ENCODE measurements at places on chromosomes 16 and 17.

- no peak for DNase-seq
Measured at GRCh38 chr17:69434164-69434579, 19.7 kb downstream of the MAP2K6 start.

- DNase-seq, result no peak
Measured at GRCh38 chr16:12590409-12590808, 213.3 kb downstream of the CPPED1 start.

GRCh38 chr16:82700541-82701235 lies 73.9 kb downstream of the CDH13 start:
- no peak for DNase-seq

DNA sequence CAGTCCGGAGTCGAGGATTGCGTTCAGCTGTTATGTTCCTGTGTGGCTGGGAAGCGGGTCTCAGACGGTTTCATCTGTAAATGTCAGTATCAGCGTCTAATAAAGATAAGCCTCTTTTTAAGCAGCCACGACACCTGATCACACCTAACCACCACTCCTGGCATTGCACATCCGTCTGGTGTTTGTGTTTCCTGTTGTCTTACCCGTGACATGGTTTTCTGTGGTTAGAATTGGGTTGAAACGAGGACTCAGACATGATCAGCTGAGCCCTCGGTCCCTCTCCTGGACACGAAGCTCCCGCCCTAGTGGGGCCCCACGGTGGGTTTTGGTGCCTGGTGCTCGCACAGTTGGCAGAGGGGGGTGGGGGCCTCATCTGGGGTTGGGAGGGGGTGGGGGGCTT lies 18.3 kb downstream of the CPNE7 start:
- DNase-seq, result no peak

DNA sequence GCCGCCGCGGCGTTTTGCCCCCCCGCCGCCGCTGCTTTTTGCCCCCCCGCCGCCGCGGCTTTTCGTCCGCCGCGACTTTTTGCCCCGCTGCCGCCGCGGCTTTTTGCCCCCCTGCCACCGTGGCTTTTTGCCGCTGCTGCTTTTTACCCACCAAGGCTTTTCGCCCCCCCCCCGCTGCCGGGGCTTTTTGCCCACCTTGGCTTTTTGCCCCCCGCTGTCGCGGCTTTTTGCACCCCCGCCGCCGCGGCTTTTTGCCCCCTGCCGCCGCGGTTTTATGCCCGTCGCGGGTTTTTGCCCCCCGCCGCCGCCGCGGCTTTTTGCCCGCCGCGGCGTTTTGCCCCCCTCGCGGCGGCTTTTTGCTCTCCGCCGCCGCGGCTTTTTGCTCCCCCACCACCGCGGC lies 1343.0 kb downstream of the TP53TG3F start:
- no peak for DNase-seq

DNA sequence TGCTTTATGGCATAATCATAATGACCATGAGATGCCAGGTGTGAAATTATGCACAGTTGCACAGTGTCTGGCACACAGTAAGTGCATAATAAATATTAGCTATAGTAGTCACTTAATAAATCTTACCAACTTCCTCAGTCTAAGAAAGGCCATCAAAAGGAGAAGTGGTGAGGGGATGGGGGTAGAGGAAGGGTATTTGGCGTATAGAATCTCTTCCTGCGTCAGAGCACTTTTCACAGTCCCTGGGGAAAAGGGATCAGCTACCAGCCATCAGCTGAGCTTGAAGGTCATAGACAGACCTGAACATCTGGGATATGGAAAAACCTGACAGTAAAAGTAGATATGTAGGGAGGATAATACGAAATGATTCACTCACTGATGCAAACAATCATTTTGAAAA lies 5.8 kb downstream of the CRHR1 start:
- DNase-seq, result no peak

GRCh38 chr16:59697236-59697635 lies 963.1 kb upstream of the GOT2 start:
- DNase-seq, result no peak

DNA sequence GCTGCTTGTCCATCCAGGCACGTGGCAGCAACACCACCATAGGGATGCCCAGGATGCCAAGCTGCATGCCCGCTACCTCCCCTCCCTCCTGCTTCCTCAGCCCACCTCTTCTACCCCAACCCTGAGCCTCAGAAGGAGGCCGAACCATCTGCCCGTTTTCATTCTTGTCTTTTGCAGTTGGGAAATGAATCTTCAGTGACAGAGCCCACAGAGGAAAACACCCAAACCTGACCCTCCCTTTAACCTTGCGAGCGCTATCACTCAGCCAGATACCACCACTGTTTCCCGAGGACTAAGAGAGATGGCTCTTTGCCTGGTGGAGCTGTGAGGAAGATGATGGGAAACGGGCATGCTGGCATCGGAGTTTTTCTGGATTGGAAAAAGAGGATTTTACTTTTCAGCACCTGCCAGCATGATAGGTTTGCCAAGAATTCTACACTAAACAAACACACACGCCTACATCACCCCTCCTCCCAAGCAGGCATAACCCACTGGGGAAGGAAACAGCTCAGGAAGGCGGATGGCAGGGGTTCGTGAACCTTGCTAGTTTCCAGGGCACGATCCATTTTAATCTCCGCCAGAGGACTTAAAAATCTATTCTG lies 457.4 kb downstream of the SLC39A11 start:
- no peak for DNase-seq

DNA sequence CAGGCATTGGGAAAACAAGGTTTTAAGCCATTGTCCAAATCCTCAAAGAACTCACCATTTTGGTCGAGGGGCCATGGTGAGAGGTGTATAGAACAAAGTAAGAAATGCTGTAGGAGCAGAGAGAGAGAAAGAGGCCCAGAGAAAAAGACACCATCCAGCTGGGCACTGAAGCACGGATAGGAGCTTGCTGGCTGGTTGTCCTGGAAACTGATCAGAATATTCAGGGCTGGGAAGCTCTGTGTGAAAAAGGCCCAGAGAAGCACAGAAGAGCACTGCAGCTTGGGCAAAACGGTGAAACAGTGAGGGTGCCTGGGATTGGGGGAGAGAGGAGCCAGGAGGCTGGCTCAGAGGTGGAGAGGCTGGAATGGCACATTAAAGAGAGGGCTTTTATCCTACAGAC lies 16.5 kb downstream of the HS3ST3B1 start:
- DNase-seq, result no peak
